ENCODE measurements at places on chromosomes 2 and 18. TPM values are rescaled to one million over a fixed set of nuclear protein-coding genes. Genes with fewer than 3 reads are reported as not detected.

PLGLB1 gene
- 0.26 TPM for total RNA-seq

TFPI gene
- 437 TPM for total RNA-seq

CSRNP3 gene
- total RNA-seq: 3.1 TPM

DSG1 gene
- not detected for total RNA-seq

EVX2 gene
- total RNA-seq: not detected

MEP1B gene
- not detected for total RNA-seq

TNFRSF11A gene
- 1.5 TPM for total RNA-seq

CDH7 gene
- total RNA-seq: not detected

FAM110C gene
- total RNA-seq: under 0.01 TPM

RNU2-63P gene
- total RNA-seq: not detected

RNF152 gene
- total RNA-seq: 89.0 TPM

ALPI gene
- not detected for total RNA-seq
